ENCODE measurements at places on chromosomes 1 and 21. TPM values are rescaled to one million over a fixed set of nuclear protein-coding genes. Genes with fewer than 3 reads are reported as not detected.

- no peak for DNase-seq
Measured at GRCh38 chr1:180928331-180929230, 15.9 kb downstream of the KIAA1614 start.

GRCh38 chr21:35336534-35336933 lies 287.4 kb upstream of the RUNX1 start:
- DNase-seq = no peak

DNA sequence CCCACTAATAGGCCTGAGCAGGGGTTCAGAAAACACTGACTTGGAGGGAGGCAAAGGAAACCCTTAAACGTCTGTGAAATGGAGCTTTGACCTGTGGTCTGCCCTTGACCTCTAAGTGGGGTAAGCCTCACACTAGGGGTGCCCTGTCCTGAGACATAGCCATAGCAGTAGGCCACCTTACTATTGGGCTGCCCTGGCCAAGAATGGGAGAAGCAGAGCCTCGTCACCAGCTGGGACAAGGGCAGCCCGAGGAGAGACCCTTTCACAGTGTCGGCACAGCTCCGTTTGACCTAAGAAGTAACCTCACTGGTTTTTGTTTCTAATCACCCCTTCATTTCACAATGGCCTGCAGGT lies 26.4 kb upstream of the IFNAR2 start:
- DNase-seq = no peak

- DNase-seq = no peak
Measured at GRCh38 chr1:243712941-243713340, 137.1 kb downstream of the AKT3 start.

DNA sequence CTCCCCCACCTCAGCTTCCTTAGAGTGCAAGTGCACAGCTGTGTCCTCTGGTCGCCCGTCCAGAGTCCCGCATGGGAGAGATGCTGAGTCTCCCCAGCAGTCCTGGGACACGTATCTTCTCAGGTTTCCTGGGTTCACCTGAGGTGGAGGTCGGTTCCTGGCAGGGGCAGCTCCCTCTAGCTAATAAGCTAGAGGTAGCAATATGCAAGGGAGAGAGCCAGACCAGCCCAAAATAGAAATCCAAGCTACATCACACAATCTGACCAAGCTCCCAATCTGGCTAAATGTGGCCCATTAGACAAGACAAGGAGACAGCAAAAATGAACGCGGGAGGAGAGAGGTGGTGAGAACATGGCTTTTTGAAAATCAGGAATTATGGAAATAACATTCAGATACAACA lies 30.9 kb upstream of the CADM3 start:
- DNase-seq = no peak

GRCh38 chr1:204441558-204441957 lies 29.9 kb upstream of the PPP1R15B start:
- DNase-seq = no peak

DNA sequence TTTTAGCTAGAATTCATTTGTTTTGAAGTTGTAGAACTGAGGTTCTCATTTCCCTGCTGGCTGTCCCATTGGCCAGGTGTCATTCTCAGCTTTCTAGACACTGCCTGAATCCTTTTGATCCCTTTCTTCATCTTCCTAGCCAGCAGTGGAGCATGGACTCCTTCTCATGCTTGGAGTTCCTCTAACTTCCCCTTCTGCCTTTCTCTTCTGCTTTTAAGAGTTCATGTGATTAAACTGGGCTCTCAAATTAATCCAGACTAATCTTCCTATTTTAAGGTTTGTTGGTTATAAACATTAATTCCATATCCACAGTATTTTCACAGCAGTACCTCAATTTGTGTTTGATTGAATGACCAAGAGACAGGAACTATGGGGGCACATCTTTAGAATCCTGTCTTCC lies 52.3 kb downstream of the ADAMTS5 start:
- no peak for DNase-seq

DNA sequence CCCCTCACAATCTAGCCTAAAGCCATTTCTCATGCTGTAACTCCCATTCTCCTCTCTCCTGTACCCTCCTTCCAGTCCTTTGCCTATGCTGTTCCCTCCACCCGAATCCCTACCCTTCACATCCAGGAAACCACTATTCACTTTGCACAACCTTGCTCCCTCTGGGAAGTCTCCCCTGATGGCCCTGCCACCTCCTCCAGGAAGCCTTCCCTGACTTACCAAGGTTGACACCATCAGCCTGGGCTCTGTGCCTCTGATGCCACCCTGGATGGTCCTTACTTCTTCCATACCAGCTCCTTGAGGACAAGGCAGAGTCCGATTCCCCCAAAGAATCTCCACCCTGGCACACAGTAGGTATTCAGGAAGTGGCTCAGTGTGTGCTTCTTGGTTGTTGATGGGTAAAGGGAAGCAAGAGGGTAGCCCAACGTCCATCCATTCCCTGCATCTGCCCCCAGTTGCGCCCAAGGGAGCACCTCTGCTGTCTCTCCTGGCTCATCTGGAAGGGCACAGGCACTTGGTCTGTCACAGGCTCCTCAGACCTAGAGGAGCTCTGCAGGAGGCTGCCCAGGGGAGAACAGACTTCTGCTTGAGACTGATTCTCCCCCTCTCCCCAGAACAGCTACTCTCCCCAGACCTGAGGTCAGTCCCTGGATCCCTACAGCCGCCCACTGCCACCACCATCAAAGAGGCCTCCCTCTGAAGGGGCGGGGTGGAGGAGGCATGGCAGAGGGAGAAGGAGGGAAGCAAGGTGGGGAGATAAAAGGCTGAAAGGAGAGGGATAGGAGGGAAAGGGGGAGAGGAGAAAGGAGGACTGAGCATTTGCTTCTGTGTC lies 36.1 kb upstream of the ZC3H12A start:
- no peak for DNase-seq

- DNase-seq = no peak
Measured at GRCh38 chr1:117112047-117112717, 9.4 kb downstream of the TRIM45 start.

GRCh38 chr21:21463456-21463855 lies 465.2 kb downstream of the NCAM2 start:
- no peak for DNase-seq

DNA sequence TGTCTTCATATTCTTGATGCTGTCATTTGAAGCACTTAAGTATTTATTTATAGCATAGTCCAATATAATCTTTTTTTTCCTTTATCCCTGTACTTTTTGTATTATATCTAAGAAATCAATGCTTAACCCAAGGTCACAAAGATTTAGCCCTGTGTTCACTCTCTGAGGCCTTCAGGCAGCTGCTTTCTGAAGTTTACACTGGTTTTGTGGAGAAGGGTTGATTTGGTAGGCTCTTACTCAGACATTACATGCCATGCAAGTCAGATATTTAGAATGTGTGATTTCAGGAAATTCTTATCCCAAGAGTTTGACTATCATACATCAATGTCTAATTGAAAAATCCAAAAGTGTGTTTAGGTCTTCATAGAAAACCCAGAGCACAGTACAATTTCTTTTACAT lies 56.3 kb downstream of the PALMD start:
- no peak for DNase-seq

- no peak for DNase-seq
Measured at GRCh38 chr1:39675220-39675619, 3.3 kb upstream of the NT5C1A start.

- DNase-seq = no peak
Measured at GRCh38 chr1:17060306-17060749, 6.5 kb upstream of the SDHB start.

DNA sequence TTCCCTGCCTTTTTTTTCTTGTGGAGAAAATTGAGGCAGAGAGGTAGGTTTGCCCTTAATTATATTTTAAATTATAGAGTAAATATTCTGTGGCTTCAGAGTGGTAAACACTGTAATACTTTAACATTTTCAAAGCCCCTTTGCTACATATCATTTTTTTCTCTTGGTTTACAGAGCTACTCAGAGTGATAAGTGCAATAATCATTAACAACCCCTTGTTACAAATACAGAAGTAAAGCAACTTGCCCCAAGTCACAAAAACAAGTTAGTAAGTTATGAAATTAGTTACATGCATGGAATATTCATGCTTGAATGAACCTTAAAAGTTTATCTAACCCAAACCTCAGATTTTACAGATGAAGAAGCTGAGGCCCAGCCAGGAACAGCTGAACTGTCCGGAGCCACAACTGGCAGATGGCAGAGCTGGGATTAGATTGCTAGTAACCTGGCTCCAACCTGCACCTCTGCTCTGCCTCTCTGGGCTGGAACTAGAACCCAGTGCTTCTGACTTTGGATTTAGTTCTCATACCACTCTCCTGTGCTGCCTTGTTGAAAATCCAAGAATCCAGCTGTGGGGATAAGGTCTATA lies 48.7 kb downstream of the TNN start:
- DNase-seq = no peak

GRCh38 chr1:153655333-153655732 lies 3.2 kb upstream of the SNAPIN start:
- DNase-seq = no peak

- DNase-seq = no peak
Measured at GRCh38 chr1:53315046-53315445, 12.8 kb downstream of the LRP8 start.

GRCh38 chr1:215128504-215128903 lies 46.0 kb downstream of the KCNK2 start:
- DNase-seq = no peak

DNA sequence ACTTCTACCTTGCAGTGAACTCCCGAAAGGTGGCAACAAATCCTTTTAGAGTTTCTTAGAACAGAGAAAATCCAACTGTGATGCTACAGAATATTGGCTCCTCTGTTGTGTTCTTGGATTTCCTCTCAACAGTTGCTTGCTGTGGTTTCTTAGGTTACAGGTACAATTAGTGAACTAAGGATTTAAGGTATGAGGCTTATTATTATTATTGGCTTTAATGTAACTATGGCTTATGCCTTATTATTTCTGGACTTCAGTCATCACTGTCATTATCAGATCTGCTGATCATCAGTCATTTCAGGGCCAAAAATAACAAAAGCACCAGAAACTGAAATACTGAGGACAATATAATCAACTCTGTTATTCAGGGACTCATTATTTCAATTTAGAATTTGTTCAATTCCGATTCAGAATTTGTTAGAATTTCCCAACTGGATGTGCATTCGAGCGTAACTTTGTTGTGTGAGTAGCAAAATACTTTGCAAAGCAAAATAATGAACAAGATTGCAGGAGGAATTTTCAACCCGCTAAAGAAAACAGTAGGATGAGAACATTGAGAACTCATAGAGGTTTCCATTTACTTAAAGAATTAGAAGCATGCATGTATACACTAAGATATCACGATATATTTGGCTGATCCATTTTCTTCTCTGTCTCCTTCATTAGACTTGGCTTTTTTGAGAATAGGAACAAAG lies 65.5 kb upstream of the AK4 start:
- no peak for DNase-seq

DNA sequence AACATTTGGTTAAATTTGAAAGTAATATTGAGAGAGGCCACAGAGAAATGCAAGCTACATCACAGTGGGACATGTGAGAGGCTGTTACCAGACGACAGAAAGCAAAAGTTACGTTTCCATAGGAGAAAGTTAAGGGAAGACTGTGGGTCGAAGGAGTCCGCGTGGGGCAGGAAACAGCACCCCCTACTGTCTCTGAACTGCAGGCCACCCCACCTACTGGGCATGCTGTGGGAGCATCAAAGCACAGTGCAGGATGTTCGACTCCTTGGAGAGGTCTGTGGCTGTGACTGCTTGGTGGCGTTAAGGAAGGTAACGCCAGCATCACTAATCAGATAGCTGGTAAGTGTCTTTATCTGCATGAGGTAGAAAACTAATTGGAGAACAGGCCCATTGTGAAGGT lies 123.9 kb downstream of the PTBP2 start:
- no peak for DNase-seq

GRCh38 chr1:204493145-204493983 lies 1.2 kb downstream of the PIK3C2B start:
- DNase-seq = no peak

The PRAMEF6 gene
- not detected for total RNA-seq

The AQP10 gene
- not detected for total RNA-seq

The LCE2B gene
- not detected for total RNA-seq

The NIT1 gene
- 16.9 TPM for total RNA-seq

The TCHHL1 gene
- total RNA-seq = not detected

The GMEB1 gene
- total RNA-seq = 4.0 TPM

The CRP gene
- total RNA-seq = not detected

The IL24 gene
- total RNA-seq = not detected

The TMPRSS15 gene
- total RNA-seq = not detected

The CD1B gene
- total RNA-seq = not detected

All from esophagus squamous epithelium (tissue), 5 donors.